ENCODE measurements at places on chromosomes 12 and 14. TPM values are rescaled to one million over a fixed set of nuclear protein-coding genes. Genes with fewer than 3 reads are reported as not detected.

The PPP1R3E gene
- total RNA-seq = 5.3 TPM

The PMCH gene
- not detected for total RNA-seq

The HELB gene
- 1.5 TPM for total RNA-seq

The PLEKHD1 gene
- total RNA-seq = not detected

The EIF2S3B gene
- 0.45 TPM for total RNA-seq

The C1S gene
- 50.3 TPM for total RNA-seq

The TRHDE gene
- total RNA-seq = not detected

The GNB3 gene
- 2.1 TPM for total RNA-seq

The KRT82 gene
- total RNA-seq = not detected

The TEX22 gene
- total RNA-seq = 0.23 TPM

The FOXG1 gene
- 0.12 TPM for total RNA-seq

The ATP5F1B gene
- 850 TPM for total RNA-seq

The TAS2R7 gene
- total RNA-seq = not detected

The HCFC2 gene
- total RNA-seq = 4.4 TPM

The LIN7A gene
- total RNA-seq = 0.61 TPM
